ENCODE measurements at places on chromosomes 2 and 18.

- no peak for DNase-seq
These were observed 304.3 kb upstream of the CNTNAP5 start for GRCh38 chr2:123720760-123721159.

GRCh38 chr2:27322301-27322765, 564 bp downstream of the MPV17 start:
- no peak for DNase-seq

- DNase-seq = no peak
These were observed 122.6 kb downstream of the PLB1 start for GRCh38 chr2:28618221-28619141.

DNA sequence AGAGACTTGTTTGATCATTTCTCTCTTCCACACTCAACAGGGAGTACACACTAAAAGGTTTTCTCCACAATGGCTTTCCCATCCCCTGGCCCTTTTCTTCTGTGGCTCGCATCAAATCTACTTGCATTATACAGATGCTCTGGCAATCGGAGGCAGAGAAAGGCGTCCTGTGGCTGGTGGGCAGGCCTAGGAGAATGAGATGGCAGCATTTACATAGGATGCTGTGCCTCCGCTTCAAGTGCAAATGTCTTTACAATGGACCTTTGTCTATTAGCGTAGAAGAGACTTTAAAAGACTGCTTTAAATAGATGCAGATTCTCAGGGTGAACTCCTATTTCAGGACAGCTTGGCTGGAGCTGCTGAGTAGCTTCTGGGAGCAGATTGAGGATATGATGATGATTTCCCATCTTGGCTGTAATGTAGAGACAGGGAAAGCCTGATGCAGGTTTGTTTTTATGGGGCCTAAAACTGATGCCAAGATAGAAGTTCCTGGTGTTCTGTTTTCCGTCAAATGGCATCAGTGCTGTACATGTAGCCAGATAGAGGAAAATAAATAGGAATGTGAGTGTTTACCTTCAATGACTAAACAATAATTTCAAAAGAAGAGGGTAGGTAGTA, 423.4 kb downstream of the RND3 start:
- no peak for DNase-seq

DNA sequence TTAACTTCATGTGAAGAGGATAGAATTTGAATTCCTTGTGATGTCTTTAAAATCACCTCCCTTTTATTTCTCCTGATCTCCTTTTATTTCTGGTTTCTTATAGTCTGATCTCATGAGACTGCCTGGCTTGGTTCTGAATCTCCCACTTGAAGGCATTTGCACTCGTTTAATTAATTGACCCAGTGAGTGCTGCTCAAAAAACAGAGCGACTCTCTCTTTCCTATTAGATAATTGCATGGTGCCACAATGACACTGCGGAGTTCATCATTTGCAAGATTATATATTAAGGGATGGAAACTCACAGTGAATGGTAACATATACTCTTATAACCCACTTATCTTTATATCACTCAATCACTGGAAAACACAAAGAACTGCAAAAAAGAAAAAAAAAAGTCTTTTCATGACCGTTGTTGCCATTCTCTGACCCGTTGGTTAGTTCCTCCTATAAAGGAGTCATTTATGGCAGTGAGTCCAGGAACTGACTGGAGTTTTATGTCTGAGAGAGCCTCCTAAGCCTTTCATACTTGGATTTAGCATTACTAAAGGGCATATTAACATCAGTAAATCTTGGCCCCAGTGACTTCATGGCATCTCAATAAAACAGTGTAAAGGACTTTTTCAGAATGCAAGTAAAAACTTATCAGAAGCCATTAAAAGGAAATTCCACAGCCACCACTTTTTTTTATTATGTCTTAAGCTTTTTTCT, 103.3 kb upstream of the EPHA4 start:
- no peak for DNase-seq

DNA sequence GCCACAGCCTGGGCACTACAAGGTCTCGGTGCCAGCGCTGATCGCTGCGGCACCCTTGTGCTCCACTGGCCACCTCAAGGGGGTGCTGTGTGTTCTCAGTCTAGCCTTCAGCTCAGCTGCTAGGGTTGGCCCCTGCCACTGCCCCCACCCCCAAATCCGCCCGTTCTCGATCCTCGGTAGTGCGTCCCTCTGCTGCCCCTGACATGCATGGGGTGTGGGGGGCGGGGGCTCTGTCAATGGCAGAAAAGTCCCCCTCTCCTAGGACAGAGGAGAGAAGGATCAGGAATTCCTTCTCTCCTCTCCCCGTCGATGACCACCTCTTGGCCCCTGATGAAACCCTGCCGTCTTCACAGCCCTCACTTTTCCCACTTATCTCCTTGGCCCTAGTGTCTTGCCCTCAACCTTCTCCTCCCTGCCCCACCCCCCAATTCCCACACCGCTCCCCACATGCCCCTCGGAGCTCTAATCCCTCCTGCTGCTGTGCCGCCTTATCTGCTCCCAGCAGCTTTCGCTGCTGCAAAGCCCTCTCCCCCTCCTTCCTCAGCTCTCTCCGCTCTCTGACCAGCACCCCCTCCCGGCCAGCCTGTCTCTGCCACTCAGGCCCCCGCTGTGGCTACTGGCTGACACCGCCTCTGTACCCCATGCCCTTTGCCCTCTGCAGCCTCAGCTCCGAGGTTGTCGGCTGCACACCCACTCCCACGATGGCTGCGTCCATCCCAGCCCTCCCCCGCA, 4.3 kb upstream of the ASIC4 start:
- DNase-seq = peak; percentile 76

- no peak for DNase-seq
These were observed 27.2 kb upstream of the NFE2L2 start for GRCh38 chr2:177291701-177292100.

GRCh38 chr2:38344813-38345212, 32.3 kb downstream of the ATL2 start:
- no peak for DNase-seq

DNA sequence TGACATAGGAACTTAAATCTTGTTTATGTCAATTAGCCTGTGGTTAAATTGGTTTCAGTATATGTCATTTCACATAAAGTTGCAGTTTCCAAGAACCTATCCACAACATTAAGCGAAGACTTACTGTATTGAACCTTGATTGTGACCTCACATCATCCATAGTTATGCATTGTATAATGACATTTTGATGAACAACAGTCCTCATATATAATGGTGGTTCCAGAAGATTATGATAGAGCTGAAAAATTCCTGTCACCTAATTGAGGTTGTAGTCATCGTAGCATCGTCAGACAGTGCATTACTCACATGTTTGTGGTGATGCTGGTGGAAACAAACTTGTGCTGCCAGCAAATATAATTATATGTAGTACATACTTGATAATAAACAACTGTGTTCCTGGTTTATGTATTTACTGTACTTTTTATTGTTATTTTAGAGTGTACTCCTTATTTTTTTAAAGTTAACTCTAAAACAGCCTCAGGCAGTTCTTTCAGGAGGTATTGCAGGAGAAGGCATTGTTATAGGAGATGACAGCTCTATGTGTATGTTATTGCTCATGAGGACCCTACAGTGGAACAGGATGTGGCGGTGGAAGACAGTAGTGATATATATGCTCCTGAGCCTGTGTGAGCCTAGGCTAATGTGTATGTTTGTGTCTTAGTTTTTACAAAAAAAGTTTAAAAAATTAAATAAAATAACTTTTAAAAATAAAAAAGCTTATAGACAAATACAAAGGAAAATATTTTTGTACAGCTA, 56.6 kb downstream of the UBE2E3 start:
- no peak for DNase-seq

GRCh38 chr18:11980494-11981191, 664 bp upstream of the IMPA2 start:
- peak; percentile 98 for DNase-seq

DNA sequence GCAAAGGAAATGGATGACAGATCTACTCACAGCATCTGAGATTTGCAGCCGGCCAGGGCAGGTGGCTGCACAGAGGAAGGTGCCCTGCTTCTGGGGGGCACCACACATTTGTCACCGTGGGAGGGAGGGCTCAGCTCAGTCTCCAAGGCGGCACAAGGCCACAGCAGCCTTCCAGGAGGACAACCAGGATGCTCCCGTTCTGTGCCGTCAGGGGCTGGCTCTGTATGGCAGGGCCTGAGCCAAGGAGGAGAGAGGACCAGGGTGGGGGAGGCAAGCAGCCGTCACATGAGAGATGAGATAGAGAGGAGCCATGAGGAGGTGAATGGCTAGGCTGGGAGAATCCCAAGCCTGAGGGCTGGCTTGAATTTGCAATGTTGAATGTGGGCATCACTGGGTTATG, 4.6 kb upstream of the BOK start:
- DNase-seq = no peak

DNA sequence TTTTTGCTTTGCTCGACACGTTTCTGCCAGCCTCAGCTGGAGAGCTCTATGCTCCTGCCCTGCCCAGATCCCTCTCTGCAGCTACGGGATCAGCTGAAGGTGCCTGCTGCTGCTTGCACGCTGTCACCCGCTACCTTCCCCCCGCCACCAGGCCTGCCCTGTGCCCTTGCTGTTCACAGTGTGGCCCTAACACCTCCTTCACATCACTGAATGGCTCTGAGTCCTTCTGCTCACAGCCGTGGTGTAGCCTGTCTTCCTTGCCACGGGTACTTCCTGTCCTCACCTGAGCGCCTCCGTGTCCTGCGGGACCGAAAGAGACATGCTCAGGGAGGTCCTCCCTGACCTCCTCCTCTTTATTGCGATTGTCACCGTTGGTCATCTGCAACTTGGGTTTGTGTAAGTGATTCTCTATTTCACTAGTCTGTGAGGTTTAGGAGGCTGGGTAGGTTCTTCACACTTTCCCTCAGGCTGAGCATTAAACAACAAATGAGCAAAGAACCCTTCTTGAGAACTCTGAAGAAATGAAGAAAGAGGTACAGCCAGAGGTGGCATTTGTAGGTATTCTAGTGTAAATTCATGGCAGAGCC, 127.5 kb downstream of the NCK2 start:
- no peak for DNase-seq

DNA sequence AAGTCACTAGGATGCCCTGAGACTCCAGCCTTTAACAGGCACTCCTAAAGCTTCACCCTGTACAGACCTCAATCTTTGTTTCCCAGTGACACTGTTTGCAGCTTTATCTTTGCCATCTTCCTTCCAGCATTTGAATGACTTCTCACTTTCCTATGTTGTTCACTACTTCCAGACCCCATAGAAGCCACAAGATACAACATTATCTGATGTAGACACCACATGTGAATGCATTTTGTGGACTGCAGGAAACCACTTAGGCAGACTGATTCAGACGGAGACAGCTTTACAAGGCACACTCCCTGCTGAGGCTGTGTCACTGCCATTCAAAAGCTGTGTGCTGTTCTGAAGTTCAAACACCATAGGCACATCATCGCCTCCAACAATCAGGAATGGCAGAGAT, 67.3 kb upstream of the SPATS2L start:
- no peak for DNase-seq

DNA sequence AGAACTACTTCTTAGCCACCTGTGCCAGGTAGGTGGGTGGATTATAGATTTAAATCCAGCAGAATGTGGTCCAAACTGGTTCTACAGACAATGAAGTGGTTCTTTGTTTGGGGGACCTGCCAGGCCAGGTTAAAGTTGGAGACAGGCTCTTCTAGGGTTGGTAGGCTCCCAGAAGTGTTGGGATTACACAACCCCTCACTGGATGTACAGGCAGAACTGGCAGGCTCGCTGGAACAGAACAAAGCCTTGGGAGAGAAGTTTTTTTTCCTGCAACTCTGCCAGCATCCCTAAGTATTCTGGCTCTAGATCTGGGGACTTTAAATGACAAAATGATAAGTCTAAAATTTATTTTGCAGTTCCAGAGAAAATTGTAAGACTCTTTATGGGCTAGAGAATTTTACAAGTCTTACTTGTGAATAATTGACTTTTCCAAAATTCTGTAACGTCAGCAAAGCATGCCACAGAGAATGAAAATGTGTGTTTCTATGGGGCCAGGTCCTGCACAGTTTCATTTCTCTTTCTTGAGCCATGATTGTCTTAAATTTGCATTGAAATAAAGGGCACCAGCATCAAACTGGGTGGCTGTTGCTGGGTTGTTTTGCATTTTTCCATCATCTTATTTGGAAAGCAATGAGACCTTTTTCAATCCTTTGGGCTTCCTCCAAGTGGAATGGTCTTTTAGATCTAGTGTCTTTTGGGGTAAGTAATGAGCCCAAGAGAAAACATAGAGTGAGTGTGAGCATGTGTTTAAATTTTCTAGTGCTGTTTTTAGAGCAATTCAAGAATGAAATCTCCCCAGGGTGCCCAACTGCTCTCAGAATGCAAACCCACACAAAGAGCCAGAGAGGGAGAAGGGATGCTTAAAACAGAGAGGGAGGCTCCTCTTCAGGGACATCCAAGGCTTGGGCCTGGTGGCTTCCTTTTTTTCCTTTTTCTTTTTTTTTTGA, 32.4 kb upstream of the ATL2 start:
- no peak for DNase-seq

- DNase-seq = no peak
These were observed 99.2 kb upstream of the ASAP2 start for GRCh38 chr2:9107168-9108025.

- no peak for DNase-seq
These were observed 11.5 kb upstream of the LAPTM4A start for GRCh38 chr2:20062615-20063545.

- DNase-seq = no peak
These were observed 230.7 kb downstream of the KCNH7 start for GRCh38 chr2:162607915-162608314.

GRCh38 chr2:183967756-183968155, 630.6 kb upstream of the ZNF804A start:
- DNase-seq = no peak

GRCh38 chr2:69695850-69696216, 46.1 kb upstream of the ANXA4 start:
- DNase-seq = no peak

- DNase-seq = no peak
These were observed 90.0 kb downstream of the CDC42EP3 start for GRCh38 chr2:37581433-37581832.

DNA sequence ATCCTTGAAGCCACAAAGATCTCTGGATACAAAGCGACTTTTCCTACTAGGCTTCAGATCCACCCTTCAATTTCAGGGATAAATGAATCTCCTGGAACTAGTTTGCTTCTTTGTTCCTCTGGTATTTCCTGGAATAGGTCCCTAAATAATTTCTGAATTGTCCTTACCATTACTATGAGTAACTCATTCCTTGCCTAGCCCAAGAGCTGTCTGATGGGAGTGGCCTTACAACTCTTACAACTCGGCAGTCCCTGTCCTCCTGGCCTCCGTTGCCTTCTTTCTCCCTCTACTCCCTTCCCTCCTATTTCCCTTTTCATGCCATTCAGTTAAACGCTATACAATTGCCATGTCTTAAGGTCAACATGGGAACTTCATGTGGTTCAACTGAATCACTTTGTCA, 98.2 kb upstream of the FHL2 start:
- no peak for DNase-seq

DNA sequence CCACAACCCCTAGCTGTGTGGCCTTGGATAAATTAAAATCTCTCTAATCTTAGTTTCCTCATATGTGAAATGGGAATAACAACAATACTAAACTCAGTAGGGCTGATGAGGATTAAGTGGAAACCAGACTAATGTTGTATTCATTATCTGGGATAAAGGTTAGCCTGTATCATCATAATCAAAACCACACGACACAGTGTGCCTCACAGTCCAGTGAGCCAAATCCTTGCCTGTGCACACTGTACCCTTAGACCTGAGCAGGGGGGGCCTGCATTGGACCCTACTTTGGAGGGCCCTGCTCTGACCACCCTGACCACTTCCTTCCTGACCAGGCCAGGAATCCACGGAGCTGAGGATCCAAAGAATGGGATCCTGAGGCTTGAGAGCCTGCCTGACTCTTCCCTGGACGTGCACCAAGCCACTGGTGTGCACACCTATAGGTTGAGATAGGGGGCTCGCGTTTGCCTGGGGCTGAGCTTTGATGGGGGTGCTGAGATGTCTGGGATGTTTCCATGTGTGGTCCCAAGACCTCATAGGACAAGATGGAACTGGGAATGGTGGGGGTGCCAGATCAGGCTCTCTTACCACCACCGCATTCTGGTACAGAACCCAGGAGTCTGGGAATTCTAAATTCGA, 69.7 kb downstream of the TGOLN2 start:
- DNase-seq = no peak
